Activated B cell treated with CpG ODN at 0.5 μM for 24 hours (primary cell): ENCODE measurements at places on chromosomes 2 and 18. TPM values are rescaled to one million over a fixed set of nuclear protein-coding genes. Genes with fewer than 3 reads are reported as not detected.

- DNase-seq = no peak
- H3K27ac ChIP-seq = peak overlapping the region; percentile 72
- H3K27me3 ChIP-seq = no peaks in the 10 kb centered on the region
- peaks cover 78% of the 10 kb centered on the region for H3K4me1 ChIP-seq
- peak overlapping the region; percentile 33 for H3K4me3 ChIP-seq
Measured at GRCh38 chr2:174588463-174588862, 9.1 kb downstream of the WIPF1 start.

DNA sequence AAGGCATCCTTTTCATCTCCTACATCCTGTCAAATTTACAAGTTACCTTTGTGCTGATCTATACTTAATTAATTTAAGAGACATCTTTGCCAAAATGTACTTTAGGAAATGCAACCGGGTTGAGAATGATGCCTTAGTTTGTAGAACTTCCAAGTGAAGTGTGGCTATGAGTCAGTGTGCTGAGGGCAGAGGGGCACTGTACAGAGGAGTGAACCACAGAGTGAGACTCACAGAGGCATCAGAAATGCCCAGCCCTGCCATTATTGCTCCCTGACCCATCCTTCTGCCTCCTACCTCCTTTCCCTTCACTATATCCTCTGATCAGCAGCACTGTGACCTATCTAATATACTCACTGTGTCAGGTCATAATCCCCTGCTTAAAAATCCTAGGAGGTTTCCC lies 320.1 kb downstream of the LRRTM1 start:
- H3K36me3 ChIP-seq = no peaks in the 10 kb centered on the region
- H3K4me1 ChIP-seq = no peaks in the 10 kb centered on the region
- DNase-seq = no peak
- H3K27ac ChIP-seq = no peak overlapping the region
- H3K27me3 ChIP-seq = no peaks in the 10 kb centered on the region

- H3K27me3 ChIP-seq = peaks cover 12% of the 10 kb centered on the region
- H3K27ac ChIP-seq = no peak overlapping the region
Measured at GRCh38 chr18:46408334-46408987, 248.6 kb downstream of the LOXHD1 start.

DNA sequence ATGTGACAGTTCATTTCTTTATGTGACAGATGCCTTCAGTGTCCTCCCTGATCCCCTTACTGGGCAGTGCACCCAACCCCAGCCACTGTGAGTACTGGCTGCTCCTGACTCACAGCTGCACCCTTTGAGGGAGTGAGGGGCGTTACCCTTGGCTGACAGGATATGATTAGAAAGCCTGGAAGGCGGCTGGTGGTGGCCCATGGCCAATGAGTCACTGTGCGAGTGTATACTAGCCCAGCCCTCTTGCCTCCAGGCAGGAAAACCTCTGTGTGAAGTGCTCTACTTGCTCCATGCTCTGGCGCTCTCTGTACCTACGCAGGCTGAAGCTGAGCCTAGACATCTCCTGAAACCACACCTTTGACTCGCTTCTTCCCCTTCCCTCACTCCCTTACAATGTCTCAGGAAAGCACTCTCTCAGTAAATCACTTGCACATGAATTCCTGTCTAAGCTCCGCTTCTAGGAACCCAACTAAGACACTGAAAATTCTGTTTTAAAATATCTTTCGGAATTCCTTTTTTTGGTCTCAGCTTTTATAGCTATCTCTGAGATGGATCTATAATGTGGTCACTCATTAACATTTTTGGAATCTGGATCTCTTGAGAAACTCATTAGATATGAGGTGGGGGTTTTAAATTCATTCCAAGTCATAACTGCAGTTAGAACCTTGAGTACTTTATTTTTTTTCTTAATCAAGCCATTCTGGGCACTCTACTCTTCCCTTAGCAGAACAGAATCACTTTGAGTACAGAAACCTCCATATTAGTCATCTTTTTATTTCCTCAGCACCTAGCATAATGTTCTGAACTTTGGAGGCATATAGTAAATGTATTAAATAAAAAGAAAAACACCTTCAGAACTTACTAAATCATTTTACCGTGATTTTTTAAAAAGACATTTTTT lies 25.3 kb upstream of the STAM2 start:
- H3K27me3 ChIP-seq = peaks cover 6% of the 10 kb centered on the region
- H3K36me3 ChIP-seq = no peaks in the 10 kb centered on the region
- H3K4me1 ChIP-seq = no peaks in the 10 kb centered on the region
- no peak overlapping the region for H3K27ac ChIP-seq
- no peak for DNase-seq

Gene GPR45
- not detected in 2 replicates for total RNA-seq

Gene LAMA3
- total RNA-seq = 0.07 TPM in 1 of 2 replicates, not detected in the other

Gene AQP12B
- total RNA-seq = not detected in 2 replicates

Gene SERPINB8
- total RNA-seq = 20.9 and 29.5 TPM in 2 replicates
